ENCODE measurements at places on chromosomes 7 and 10.

GRCh38 chr7:112510001-112510742 lies 29.4 kb downstream of the LSMEM1 start:
- DNase-seq: no peak

- no peak for DNase-seq
Measured at GRCh38 chr10:99859585-99859984, 77.1 kb downstream of the ABCC2 start.

GRCh38 chr7:155227788-155228458 lies 69.8 kb upstream of the INSIG1 start:
- no peak for DNase-seq

GRCh38 chr7:3806516-3806915 lies 505.5 kb downstream of the SDK1 start:
- DNase-seq: no peak

DNA sequence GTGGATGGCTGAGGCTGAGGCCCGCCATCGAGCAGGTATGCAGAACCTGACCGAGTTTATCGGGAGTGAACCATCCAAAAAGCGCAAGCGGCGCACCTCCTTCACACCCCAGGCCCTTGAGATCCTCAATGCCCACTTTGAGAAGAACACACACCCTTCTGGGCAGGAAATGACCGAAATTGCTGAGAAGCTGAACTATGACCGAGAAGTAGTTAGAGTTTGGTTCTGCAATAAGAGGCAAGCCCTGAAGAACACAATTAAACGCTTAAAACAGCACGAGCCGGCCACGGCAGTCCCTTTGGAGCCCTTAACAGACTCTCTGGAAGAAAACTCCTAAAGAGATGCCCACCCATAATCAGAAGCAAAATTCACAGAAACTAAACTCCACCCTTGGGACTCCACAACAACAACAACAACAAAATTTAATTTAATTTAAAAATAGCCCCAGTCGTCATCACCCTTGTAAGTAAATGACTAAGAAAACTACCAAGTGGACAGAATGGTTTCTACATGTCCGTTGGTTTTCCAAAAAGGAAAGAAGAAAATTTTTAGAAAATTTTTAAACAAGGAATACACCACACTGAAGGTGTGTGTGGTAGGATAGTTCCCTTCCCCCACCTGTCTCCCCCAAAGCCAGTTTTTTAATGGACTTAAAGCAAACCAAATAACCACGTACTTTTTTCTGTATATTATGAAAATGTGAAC lies 101.7 kb upstream of the YAE1 start:
- DNase-seq: no peak

All from NCI-H1092 (cell line).